ENCODE measurements at places on chromosomes 5 and 9.
A peak's percentile ranks its signal among the peaks of the same experiment; 100 is the strongest.

DNA sequence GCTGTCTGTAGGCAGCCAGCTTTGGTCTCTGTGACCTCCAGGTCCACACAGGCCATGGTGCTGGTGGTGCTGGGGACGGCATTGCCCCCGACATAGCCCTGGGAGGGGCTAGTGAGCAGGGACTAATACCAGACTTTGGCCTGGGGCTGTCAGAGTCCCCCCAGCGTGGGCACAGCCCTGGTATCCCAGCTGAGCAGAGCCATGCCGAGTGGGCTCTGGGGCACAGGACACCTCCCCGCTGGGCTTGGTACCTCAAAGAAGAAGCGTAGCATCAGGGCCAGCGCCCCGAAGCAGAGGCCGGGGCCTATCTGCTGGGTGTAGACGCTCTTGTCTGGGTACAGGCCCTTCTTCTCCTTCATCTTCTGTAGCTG is 9.5 kb downstream of the MYMK start:
- no peak for DNase-seq

- DNase-seq, result peak; percentile 2
Measured at GRCh38 chr5:174721530-174722432, 2.6 kb upstream of the MSX2 start.

GRCh38 chr9:133030317-133031129 is at the start of gene GTF3C5:
TSS of gene GTF3C5 (plus strand) at chr9:133030997. CDS start at chr9:133031012, 15 bp downstream.
- DNase-seq, result peak; percentile 96

- no peak for DNase-seq
Measured at GRCh38 chr5:32767948-32768467, 56.9 kb downstream of the NPR3 start.

DNA sequence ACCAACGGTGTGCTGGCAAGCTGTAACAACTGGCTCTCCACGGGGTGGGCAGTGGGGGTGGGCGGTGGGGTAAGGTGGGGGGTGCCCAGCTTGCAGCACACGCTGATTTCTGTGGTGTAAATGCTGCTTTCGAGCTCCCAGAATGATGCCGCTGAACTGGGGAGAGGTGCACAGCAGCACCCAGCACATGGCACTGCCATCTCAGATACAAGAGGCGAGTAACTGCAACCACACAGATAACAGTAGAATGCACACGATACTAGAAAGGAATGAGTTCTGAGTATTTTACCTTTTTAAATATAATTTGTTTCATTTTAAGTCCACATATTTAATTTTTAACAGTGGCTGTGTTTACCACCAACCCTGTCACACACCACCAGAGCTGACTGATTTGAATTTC is 87.9 kb downstream of the SEMA4D start:
- no peak for DNase-seq

DNA sequence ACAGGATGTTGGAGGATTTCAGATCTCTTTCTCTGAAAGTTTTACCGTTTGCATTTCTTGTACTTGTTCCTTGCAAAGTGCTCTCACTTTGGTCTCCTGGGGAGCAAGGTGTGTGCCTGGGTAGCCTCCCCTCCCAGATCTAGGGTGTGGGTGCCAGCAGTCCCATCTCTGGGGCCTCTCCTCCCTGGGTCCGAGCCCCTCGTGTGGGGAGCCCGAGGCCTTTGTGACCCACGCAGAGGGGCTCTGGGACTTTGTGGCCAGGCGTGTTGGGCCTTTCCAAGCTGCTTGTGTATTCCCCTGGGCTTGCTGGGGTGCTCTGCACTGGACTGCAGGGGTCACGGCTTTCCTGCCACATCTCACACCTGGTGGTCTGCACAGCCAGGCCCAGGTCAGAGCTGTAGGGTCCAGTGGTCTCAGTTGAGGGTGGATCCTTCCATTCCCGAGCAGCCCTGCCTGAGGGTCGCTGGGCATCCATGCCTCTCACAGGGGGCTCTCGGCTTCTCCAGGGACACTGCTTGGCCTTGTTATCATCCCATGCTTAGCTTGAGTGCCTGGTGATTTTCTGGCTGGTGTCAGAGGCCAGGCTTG is 96.3 kb downstream of the CACNA1B start:
- DNase-seq, result peak; percentile 40

DNA sequence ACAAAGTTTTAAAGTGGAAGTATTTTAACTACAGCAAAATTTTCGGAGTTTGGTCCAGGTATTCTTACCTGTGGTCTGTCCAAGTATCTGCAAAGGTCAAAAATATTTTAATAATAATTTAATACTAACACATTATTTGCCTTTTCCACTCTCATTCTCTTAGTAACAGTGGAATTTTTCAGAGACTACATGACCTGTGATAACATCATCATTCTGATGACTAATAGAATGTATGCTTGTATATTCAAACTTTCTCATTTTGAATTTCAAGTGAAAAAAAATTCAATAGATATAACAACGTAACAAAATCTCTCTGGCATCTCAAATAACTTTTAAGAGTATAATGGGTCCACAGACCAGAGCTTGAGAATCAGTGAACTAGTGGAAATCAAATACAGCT is 78.3 kb downstream of the FBXL17 start:
- no peak for DNase-seq

DNA sequence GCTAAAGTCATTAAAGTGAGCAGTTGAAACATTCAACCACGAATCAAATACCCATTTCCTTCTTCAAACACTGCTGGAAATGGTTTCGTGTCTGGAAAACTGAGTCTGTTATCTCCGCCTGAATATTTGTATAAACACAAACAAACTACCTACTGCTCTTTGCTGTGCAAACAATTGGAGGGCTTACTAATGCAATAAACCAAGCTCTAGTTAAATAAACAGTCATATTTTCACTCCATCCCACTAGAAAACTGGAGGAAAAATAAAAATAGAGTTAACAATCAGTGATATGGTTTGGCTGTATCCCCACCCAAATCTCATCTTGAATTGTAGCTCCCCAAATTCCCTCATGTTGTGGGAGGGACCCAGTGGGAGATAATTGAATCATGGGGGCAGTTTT is 397.6 kb downstream of the RASEF start:
- DNase-seq, result no peak

DNA sequence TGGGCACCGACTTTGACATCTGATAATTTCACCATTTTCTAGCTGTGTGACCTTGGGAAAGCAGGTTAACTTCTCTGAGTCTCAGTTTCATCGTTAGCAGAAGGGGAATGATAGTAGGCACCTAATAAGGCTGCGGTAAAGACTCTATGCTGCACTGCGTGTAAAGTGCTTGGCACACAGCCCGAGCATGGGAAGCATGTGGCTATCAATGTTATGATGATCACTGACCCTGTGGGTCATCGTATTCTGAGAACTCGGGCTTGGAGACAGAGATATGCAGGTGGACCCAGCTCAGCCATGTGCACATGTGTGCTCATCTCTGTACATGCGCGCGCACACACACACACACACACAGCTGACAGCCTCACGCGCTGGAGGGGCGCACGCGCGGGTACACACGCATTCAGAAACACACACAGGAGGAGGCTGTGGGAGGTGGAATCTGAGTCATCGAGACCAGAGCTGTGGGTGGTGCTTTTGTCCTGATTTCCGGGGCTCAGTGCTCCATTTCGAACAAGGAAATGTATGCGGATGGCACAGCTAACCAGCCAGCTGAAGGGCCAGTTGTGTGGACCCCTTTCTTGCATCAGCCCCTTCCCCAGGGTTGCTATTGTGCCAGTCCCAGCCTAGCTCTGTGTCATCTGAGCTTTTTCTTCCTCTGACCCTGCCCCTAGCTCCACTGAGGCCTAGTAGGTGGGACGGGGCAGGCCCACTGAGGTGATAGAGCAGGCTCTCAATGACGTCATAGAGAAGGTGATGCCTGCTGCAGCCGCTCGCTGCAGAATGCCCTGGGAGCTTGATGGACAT is 11.1 kb upstream of the ARAP3 start:
- DNase-seq, result no peak

GRCh38 chr9:137892424-137893191 is 15.0 kb downstream of the CACNA1B start:
- DNase-seq, result no peak

DNA sequence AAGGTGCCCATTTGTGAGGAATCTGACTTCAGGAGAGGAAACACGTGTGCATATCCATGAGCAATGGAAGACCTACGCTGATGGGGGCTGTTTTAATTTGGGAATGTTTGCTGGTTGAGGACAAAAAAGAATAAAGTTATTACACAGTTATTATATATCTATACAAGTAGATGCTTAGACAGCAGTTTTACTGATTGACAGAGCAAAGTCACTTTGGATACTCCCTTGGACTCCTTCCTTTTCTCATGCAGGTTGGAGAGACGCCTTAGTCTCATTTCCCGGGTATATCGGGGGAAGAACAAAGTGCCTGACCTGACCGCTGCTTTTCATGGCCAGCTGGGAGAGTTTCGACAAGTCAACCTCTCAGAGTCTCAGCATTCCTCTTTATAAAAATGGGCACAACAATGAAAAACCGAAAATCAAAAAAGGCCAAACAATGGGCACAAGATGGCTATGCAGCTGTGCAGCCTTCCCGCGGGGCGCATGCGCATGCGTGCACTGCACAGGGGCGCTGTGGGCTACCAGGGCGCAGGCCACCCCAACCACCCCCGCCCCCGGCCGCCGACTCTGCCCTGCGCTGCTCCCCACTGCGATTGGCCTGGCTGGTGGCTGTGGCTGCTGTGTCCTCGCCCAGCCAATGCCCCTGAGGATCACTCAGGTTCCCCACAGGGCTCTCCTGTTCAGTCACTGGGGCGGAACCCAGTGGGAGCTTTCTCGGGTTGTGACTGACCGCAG is 18.1 kb downstream of the NFIL3 start:
- DNase-seq, result no peak

DNA sequence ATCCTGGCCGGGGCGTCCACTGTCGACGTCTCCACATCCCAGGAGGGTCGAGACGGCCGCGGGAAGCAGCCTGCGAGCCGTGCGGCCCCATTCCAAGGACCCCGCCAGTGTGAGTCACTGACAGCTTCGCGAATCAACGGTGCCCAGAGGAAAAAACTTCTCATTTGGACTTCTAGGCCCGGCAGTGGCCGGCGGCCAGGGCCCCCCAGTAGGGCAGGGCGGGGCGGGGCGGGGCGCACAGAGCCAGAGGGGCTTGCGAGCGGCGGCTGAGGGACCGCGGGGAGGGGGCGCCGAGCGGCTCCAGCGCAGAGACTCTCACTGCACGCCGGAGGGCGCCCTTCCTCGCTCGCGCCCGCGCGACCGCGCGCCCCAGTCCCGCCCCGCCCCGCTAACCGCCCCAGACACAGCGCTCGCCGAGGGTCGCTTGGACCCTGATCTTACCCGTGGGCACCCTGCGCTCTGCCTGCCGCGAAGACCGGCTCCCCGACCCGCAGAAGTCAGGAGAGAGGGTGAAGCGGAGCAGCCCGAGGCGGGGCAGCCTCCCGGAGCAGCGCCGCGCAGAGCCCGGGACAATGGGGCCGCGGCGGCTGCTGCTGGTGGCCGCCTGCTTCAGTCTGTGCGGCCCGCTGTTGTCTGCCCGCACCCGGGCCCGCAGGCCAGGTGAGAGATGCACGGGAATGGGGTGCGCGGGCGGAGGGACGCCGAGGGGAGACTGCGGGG is at the start of gene F2R:
Gene F2R, plus strand, starts transcription at position 391 of the 720 bp plus-strand sequence. Its CDS starts 182 bp downstream, at position 573.
- no peak for DNase-seq

- DNase-seq, result no peak
Measured at GRCh38 chr5:144386315-144386714, 215.6 kb downstream of the KCTD16 start.

DNA sequence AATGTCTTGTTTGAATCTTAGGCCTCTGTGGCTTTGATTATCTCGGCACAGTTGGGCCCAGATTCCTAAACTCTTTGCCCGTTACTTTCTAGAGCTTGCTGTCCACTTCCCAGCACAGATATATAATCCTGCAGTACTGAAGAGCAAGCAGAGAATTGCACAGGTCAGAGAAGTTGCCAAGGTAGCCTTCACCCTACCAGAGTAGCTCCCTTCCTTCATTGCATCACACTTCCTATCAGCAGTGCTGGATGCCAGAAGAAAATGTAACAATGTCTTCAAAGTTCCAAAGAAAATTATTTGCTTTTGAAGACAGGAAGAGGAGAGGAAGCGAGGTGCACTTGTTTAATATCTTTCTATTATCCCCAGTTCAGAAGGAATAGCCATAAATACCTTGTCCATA is 38.1 kb upstream of the SPATA31D4 start:
- no peak for DNase-seq

DNA sequence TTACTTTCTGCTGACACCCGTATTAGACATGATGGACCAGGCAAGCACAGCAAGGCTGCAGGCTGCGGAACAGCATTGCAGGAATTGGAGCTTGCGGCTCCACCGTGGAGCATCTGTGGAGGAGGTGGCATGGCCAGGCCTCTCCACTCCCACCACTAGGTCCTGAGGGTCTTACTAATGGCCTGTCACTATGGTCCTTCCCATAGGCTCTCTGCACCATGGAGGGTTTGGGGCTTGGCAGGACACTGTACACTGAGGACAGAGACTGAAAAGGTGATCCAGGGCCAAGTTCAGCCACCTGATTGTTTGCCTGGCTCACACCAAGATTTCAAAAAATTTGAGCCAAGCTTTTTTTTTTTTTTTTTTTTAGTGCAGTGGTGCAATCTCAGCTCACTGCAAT is 14.3 kb upstream of the ZBTB43 start:
- DNase-seq, result peak; percentile 19

DNA sequence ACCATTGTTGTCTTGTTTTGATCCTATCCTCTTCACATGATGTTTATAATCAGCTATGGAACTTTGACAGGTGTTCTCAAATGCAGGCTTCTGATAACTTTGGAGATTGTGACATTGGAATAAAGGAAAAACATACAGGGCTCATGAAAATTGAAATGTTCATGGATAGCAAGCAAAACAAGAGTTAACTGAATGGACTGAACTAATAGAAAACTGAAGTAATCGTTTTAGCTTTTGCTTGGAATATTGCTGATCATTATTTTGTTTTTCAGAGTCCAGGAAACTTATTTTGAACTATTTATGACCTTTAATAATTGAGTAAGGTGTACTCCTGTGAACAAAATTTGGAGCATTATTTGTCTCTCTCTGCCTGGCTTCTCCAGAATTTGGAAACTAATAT is 436.7 kb upstream of the CDH9 start:
- no peak for DNase-seq

DNA sequence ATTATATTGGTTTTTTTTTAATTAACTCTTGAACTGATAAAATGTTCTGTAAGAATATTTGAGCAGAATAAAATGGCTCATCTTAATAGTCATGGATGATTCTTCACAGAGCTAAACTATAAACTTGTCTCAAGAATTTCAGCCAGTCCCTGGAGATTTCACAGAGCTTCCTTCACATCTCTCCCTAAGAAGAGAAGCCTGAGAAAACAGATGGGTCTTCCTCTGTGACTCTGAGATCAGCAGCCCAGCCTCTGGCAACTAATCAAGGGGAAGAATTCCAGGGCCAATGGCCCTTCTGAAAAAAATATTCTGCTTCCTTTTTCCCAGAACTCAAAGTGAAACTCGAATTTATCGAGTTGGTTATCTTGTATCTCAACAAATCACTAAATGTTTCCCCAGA is 122.2 kb upstream of the ITGA1 start:
- DNase-seq, result no peak

DNA sequence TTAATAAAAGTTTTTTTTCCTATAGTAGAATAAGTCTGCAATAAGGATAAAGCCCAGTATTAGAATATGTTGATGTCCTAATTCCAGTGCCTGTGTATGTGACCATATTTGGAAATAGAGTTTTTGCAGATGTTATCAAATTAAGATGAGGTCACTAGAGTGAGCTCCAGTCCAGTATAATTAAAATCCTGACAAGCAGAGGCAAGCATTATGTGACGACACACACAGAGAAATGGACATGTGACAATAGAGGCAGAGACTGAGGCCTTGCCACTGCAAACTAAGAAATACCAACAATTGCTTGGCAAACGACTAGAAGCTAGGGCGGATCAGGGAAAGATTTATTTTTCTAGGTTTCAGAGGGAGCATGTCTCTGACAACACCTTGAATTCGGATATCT is 216.4 kb upstream of the CYLC2 start:
- DNase-seq, result no peak

GRCh38 chr9:16661816-16662215 is 208.7 kb downstream of the BNC2 start:
- no peak for DNase-seq
